ENCODE measurements at places on chromosomes 1 and 21.

DNA sequence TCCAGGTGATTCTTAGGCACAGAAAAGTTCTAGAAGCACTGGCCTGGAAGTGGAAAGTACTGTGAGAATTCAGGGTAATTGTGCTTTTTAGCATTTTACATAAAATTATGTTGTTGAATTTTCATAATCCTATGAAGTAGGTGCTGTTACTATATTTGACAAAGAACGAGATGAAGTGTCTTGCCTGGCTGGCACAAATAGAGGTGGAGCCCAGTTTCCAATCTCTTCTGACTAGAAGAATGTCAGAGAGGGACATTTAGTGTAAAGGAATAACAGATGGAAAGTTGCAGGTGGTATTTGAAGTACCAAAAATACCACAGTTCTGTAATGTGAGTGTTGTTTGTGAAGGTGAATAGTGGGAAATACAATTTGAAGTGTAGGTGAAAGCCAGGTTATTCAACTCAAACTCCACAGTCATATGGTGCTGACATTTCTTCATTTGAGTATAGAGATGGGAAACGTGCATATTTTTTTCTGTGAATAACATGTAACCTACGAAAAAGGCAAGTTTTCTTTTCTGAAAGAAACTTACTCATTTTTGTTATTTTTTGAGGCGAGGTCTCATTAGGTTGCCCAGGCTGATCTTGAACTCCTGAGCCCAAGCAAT lies 3.5 kb upstream of the TMCO2 start:
- DNase-seq, result no peak

- no peak for DNase-seq
Measured at GRCh38 chr1:108082738-108083562, 117.2 kb downstream of the SLC25A24 start.

- no peak for DNase-seq
Measured at GRCh38 chr1:198917226-198917625, 278.4 kb downstream of the PTPRC start.

- DNase-seq, result no peak
Measured at GRCh38 chr1:93710499-93711453, 29.1 kb upstream of the BCAR3 start.

DNA sequence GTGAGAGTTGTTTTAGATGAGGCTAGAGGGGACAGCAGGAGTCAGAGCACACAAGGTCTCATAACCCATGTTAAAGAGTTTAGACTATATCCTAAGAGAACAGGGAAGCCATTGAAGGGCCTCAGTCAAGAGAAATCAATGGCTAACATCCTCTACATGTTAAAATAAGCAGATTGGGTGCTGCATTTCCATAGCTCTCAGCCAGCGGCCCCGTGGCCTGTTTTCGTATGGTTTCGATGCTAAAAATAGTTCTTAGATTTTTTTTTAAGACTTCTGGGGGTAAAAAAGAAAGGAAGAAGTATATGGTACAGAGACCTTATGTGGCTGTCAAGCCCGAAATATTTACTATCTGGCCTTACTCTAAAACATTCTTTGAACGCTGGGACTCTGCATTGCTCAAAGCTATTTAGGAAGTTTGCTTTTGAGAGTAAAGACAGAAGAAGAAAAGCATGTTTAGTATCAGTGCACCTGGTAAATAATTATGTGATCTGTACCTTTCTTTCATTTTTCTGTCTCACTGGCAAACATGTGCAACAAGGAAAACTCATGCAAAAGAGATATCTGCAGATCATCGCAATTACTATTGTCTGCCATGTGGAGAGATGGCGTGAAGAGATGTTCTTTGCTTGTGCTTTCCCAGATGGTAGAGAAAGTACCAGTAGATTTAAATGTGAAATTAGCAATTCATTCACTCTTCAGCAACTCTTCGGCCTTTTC lies 8.4 kb downstream of the PDIK1L start:
- DNase-seq, result no peak

DNA sequence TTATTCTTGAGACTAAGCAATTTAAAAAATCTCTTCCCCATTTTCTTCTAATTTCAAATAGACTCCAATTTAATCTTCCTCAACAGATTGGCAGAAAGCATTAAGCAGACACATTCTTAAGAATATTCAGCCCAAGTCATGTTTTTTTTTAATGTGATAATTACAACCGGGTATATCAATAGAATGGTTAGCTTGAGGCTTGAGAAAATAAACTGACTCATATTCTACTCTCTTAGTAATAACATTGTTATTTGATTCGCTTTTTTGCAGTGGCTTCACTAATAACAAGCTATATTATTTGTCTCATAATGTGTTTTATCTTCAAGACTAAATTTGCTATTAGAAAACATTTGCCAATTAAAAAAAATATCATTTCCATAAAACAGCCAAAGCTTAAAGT lies 488.6 kb upstream of the RGS18 start:
- no peak for DNase-seq
